Activated naive CD4-positive, alpha-beta T cell (primary cell): ENCODE measurements at places on chromosomes 2 and 18.

DNA sequence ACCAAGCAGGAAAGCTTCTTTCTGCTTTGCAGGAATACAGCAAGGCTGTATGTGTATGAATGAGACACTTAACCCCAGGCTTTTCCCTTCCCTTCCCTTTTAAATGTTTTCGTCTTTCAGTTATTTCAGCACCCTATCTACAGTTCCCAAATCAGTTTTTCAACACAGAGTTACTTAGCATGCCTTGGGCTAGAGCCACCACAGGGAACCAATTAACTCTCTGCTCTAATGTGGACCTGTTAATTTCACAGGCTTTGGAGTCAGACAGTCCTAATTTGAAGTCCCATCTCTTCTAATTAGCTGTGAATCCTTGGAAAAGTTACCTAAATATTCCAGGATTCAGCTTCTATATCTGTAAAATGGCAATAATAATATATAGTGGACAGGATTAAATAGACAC is 89.2 kb upstream of the REG3A start:
- DNase-seq, result no peak

DNA sequence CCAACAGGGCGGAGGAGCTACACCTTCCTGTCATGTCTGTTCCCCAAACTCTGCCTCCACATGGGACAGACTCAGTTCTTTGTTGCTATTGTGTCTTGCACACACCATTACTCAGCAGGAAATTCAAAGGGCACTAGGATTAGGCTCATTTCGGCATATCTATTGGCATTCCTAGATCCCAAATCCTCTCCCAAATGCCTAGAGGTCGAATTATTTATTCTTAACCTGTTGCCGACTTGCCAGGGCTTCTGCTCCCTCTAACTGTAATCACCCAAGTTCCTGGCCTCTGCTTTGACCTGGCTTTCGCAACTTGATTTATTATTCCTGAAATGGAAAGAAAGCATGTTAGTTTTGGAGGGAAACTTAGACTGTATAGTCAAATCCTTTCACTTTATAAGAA is 67.8 kb upstream of the ST6GAL2 start:
- no peak for DNase-seq

- DNase-seq, result no peak
Measured at GRCh38 chr2:104572834-104573233, 281.1 kb upstream of the POU3F3 start.

DNA sequence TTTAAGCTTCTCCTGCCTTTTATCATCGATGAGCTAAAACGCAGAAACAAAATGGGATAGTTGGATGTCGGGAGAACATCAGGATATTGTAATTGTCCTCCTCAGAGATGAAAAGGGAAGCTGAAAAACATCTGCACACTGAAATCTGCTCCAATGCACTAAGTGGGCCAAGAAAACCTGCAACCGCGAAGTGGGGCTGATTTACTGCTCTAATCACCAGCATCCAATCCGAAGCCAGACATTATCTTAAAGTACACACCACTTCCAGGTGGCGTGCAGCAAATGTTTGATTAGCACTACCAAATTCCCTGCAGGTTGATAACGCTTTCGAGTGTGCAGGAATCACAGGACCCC is 230.3 kb upstream of the SLC14A2 start:
- DNase-seq, result no peak

GRCh38 chr2:111938392-111938791 is 40.0 kb downstream of the MERTK start:
- DNase-seq, result no peak

DNA sequence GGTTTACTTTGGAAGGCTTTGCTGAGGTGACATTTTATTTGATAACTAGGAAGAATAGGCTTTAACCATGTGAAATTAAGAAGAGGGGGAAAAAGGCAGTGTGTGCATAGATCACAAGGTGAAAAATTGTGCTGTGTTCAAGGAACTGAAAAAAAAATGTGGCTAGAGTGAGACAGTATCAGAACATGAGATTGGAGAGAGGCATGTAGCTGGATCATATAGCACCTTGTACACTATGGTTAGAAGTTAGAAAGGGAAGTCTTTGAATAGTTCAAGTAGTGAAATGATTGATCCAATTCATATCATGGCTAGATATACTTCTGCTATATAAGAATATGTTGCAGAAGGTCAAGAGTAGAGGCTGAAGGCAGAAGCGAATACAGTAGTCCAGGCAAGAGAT is 12.3 kb upstream of the TNFRSF11A start:
- DNase-seq, result no peak

DNA sequence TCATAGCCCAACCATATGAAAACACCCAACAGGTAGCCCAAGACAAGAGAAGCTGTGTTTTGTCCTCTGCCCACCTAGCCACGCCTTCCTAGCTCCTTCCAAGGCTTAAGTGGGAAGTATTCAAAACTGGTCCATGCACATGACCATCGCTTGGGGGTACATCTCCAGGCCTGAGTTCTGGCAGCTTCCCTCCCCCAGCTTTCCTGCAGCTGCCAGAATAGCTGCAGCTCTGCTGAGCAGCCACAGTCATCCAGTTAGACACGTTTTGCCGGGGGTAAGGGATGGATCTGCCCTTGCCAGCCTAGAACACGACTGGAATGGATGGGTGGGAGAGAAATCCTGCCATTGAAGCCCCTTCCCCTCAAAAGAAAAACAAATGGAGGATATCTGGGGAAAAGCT is 166.8 kb downstream of the NRP2 start:
- DNase-seq, result no peak

GRCh38 chr2:174051741-174052583 is 86.8 kb upstream of the SP3 start:
- DNase-seq, result no peak

DNA sequence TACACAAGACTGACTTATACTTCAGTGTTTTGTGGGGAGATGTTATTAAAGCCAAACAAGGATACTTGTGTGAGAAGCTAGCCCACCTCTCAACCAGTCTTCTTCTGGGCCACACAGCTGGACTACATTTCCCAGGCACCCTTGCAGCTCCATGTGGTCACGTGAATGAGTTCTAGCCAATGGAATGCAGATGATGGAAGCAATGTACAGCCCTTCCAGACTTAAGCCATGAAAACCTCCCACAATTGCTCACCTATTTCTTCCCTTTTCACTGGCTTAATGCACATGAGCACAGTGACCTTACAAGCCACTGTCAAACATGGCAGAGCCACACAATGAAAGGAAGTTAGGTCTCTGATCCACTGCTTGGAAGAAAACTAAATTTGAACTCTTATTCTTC is 20.4 kb upstream of the FEZ2 start:
- DNase-seq, result no peak

- DNase-seq, result no peak
Measured at GRCh38 chr2:65287364-65287763, 59.7 kb downstream of the ACTR2 start.

DNA sequence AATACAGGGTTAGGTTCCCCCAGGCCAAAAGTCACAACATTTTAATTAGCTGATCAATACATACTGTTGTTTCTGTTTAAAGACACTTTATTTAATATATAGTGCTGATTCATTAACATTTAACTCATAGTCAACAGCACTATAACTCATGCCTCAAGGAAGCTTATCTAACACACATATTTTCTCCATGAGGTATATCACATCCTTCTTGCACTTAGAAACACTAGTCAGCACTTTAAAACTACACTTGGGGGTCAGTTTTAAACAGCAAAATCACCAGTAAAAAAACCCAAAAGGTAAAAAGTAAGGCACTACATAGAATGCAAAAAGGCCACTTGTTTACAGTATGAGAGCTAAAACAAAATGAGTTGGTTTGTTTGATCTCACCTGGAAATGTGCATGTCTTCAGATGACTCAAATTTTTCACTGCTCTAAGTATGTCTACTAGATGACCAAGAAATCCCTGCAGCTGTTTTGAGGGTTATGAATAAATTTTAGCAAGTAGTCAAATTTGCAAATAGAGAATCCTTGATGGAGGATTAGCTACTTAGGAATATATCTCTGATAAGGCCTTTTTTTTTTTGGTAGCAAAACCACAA is 54.1 kb upstream of the EPB41L5 start:
- no peak for DNase-seq

DNA sequence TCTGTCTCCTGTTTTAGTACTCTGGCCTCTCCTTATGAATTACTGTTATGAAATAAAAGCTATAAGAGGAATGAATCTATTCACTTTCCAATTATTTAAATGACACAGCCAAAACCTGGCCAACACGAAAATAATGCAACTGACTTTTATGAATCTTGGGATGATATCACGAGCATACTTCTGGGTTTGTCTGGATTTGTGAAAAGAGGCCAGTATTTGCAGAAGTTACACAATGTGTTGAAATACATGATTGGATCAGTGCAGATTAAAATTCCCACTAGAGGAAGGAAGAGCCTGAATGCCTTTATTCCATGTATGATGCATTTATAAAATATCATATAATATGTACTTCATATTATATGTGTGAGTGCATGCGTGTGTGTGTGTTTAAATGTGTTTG is 418.2 kb downstream of the GRB14 start:
- no peak for DNase-seq

GRCh38 chr2:200259577-200259957 is 46.9 kb upstream of the SPATS2L start:
- DNase-seq, result no peak

DNA sequence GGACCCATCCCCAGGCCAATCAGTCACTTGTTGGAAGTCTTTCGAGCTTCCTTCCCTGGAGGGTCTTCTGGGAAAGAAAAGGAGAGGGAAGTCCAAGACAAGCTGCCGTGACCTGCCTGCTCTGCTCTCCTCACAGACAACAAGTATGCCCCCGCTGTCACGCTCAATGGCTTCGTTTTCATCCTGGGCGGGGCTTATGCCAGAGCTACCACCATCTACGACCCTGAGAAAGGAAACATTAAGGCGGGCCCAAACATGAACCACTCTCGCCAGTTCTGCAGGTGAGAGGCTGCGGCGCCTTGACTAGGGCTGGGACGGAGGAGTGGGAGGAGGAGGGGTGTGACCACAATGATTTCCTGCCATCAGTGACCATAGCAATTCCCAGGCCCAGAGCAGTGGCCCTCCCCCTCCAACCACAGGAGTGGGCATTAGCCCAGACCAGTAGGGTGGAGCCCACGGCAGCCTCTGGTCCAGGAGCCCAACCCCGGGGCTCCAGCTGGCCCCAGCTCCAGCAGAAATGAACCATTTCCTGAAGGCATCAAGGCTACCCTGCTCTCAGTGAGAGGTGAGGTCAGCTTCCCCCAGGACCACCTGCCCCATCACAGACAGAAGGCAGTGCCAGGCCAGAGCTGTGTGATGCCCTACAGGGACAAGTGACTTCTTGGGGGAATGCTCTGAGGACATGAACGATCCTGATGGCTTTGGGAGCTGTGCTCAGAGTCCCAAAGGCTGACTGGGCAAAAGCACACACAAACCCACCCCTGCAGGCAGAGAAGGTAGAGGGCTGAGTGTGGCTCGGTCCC is 223.1 kb downstream of the ATAD2B start:
- no peak for DNase-seq

GRCh38 chr2:44615950-44616518 is 254.3 kb downstream of the CAMKMT start:
- no peak for DNase-seq

DNA sequence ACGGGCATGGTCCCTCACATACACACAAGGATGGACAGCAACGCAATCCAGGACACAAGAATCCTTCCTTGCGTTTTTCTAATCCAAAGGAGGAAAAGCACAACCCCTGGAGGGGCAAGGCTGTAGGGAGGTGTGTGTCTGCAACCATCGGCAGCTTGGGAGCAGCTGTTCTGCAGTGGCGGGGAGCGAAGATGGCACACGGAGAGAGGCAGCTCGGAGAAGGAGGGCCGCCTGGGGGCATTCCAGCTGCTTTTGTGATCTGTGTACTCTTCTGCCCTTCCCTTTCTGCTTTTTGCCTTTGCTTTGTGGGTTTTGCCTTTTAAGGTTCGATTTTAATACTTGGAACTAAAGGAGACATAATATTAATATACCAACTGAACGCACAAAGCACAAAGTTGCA is 137.0 kb upstream of the DNMT3A start:
- no peak for DNase-seq

GRCh38 chr2:222481941-222482340 is 57.6 kb downstream of the SGPP2 start:
- DNase-seq, result no peak

- DNase-seq, result no peak
Measured at GRCh38 chr2:98170076-98170475, 83.1 kb downstream of the VWA3B start.

GRCh38 chr2:54999182-54999581 is 51.1 kb downstream of the RTN4 start:
- DNase-seq, result no peak

GRCh38 chr2:64677530-64677929 is 23.8 kb upstream of the SERTAD2 start:
- DNase-seq, result no peak

DNA sequence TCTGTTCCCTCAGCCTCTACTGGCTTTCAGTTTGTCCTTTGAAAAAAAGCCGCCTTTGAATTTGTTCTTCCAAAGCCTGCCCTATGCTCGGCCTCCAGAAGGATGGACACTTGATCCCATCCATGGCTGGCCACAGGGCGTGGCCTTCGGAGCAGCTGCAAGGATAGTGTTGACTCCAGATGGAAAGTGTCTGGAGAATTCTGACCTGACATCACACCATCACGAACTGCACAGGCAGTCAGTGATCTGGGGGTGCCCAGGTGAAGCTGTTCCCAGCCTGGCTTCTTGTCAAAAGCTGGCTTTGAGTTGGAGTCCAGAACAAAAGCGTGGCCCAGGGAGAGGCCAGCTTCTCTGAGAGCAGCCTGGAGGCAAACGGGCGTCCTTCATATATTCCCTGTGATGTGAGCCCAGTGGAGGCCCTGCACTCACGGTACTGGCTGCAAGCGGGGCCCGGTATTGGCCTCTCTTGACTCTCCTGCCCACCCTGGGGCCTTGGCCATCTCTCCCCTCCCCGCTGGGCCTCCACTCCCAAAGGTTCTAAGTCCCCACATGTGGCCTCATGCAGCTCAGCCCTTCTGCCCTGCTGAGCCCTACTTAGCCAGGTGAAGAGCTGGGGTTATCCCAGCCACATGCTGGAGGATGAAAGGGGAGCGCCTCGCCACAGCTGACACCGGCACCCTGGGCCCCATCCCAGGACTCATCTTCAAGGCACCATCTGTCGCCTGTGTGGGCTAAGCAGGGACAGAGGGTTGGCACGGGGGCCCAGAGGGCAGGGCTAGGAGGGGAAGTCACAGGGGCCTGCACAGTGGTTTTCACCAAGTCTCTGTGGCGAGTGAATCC is 20.4 kb upstream of the ATOH8 start:
- no peak for DNase-seq

- no peak for DNase-seq
Measured at GRCh38 chr2:44164617-44165016, 4.1 kb upstream of the PPM1B start.

- no peak for DNase-seq
Measured at GRCh38 chr18:44509048-44509447, 171.6 kb upstream of the SETBP1 start.

GRCh38 chr2:120586507-120587278 is 149.0 kb upstream of the GLI2 start:
- no peak for DNase-seq

- DNase-seq, result no peak
Measured at GRCh38 chr18:3397786-3398185, 52.2 kb upstream of the TGIF1 start.

- DNase-seq, result no peak
Measured at GRCh38 chr18:50126471-50126870, 68.5 kb downstream of the MYO5B start.
